ENCODE measurements at places on chromosomes 3 and 15.

- no peak for DNase-seq
Observed at GRCh38 chr3:67808906-67809305, 154.5 kb upstream of the SUCLG2 start.

DNA sequence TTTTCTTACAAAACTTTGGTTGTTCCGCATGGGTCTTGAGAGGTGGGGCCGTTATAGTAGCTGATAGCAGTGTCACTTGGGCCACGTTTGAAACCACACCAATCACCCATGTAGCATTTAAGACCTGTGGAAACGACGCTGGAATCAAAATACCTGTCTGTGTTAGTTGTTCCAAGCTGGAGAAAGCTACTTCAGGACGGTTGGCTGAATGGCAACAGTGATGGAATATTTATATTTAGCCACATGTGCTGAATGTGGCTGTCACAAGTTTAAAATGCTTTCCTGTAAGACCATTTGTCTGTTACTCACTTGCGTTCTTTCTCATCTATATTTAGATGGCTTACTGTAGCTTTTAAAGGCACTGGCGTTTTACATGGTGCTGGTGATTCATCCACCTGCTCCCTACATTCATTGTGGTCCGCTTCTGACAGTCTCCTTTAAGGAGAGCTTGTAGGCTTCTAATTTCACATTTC, 1.4 kb downstream of the DNAJA4 start:
- no peak for DNase-seq

- DNase-seq, result no peak
Observed at GRCh38 chr15:62841891-62842559, 200.5 kb upstream of the TPM1 start.

DNA sequence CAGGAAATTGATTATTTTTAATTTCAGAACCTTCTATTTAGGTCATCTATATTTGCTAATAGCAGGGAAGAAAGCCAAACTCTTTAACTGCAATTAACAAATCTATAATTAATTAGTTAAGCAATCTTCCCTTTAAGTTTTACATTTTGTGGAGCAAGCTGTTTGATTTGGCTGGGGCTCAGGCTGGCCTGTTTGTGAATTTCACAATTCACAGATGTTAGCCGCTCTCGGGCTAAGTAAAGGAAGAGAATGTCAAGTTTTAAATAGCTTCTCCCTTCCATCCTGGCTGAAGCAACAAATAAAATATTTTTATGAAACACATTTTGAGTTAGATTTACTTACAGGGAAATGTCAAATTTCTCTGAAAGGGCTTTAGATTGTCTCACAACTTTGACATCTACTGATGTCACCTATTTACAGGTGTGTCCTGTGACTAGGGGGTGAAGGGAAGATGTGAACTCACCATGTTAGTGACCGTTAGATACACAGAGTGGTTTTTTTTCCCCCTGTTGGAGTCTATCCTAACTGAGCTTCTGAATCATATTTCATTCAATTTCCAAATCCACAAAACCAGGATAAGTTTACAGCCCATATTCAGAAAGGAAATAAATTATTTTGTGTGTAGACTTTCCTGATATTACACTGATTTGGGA, 1.3 kb upstream of the TP63 start:
- DNase-seq, result no peak

DNA sequence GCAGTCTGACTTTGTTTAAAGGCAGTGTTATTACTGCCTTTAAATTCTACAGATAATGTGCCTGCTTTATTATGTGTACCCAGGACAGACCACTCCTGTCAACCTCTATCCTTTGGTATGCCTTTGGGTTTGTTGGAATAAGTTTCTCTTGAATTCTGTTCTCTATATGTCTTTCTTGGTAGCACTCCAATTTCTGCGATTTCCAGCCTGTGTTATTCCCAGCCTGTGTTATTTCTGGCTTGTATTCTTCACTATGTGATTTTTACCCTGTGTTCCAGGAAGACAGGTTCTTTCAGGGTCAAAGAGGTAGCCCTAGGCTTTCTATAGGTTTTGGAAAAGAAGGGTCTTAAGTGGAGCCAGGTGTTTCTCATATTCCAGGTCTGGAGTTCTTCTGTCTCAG, 407.4 kb upstream of the AZI2 start:
- no peak for DNase-seq

DNA sequence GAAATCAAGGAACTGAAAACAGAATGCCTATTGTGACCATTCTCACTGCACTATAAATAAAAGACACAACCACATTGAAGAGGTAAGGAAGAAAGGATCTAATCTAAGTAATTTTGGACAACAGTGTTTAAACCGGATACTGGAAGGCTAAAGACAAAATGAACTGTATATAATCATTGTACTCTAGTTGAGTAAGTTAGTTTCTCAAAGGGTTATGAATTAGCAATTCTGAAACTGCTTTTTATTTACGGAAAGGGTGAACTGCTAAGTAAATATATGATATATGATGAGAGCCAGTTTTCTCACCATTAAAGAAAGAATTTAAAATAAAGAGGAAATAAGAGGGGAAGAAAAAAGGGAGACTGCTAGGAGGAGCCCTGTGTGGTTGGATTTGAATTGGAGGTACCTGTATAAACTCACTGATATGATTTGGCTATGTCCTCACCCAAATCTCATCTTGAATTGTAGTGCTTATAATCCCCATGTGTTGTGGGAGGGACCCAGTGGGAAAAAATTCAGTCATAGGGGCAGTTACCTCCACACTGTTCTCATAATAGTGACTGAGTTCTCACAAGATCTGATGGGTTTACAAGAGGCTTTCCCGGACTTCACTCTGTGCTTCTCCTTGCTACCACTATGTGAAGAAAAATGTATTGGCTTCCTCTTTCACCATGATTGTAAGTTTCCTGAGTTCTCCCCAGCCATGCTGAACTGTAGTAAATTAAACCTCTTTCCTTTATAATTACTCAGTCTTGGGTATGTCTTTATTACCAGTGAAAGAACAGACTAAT, 607.7 kb downstream of the PYDC2 start:
- DNase-seq, result no peak

DNA sequence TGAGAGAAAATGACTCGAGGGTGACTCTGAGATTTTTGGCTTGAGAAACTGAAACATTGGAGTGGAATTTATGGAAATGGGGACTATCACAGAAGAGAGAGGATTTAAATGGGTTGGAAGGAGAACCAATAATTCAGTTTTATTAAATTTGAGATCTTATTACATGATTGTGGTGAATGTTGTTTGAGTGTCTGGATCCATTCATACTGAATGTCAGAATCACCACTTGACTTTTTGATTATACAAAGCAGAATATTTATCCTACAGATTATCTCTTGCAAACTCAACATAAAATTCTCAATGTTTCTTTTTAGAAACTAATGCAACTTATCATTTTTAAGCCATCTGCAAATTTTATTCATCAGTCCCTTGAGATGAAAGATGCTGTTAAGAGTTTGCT, 332.8 kb downstream of the CNTN3 start:
- DNase-seq, result no peak

DNA sequence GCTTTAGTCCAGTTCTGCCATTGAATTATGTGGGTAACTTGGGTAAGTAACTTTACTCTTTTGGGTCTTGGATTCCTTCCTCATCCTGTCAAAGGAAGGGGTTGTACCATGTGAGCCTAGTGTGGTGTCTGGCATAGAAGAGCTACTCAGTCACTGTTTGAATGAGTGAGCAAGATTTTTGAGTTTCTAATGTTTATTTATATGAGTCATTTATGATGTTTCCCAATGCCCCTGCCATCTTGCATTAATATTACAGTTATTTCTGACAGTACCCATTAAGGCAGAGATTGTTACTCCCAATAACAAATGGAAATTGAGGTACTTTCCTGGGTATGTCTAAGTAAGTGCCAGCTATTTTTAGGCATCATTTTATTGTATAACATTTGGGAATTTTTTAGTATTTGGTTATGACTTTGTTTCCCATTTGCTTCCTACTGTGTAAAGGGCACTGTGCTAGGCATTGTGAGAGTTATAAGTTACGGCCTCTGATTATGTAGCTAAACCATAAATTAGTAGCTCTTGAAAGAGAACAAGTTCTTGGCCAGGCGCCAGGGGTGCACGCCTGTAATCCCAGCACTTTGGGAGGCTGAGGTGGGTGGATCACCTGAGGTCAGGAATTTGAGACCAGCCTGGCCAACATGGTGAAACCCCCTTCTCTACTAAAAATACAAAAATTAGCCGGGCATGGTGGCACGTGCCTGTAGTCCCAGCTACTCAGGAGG, 23.5 kb downstream of the NR1D2 start:
- DNase-seq, result no peak

DNA sequence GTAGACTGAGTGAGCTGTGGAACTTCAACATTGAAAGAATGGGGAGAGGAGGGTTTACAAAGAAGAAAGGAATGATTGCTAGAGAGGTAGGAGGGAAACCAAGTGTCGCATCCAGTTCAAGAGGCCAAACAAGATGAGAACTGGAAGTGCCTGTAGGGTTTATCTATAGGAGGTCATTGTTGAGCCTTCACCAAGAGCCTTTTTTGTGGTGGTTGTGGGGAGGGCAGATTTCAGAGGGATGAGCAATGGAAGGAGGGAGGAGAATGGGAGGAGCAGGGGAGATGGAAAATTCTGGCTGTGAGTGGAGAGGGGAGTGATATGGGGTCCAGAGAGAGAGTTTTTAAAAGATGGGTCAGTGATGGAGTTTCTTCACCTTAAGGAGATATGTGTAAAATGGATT, 8.5 kb downstream of the PDIA5 start:
- DNase-seq, result no peak

DNA sequence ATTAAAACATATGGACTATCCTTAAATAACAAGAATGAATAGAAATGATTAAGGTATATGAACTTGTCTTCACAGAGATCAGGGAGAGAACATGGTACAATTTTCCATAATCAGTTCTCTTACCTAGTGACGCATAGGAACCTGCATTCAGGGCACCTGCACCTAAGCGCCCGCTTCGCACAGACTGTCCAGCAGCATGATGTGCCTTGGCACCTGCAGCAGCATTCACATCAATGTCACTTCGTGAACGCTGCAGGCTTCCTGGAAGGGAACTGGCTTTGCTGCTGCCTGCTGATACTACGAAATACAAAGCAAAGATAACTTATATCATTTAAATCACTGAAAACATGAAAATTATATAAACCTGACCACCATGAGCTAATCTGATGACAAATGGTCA, 115.2 kb downstream of the CLASP2 start:
- DNase-seq, result no peak

DNA sequence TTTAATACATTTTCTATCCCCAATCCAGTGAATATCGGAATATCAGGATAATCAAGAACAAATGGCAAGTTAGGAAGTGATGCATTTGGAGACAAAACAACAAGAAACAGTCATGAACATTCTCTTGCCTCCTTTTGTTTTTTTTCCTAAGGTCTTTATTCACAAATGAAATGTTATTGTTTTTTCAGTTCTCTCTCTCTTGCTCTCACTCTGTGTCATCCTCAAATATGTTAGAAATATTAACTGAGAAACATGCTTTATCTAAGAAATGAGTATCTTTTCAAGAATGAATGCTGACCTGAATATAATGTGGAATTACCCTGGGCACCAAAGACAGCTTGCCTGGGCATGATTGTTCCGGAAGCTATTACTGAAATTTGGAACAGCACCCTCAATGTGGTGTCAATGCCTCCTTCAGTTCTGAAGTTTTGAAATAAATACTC, 51.3 kb downstream of the RBMS3 start:
- no peak for DNase-seq

GRCh38 chr3:115588201-115589115, 34.9 kb upstream of the GAP43 start:
- DNase-seq, result no peak

DNA sequence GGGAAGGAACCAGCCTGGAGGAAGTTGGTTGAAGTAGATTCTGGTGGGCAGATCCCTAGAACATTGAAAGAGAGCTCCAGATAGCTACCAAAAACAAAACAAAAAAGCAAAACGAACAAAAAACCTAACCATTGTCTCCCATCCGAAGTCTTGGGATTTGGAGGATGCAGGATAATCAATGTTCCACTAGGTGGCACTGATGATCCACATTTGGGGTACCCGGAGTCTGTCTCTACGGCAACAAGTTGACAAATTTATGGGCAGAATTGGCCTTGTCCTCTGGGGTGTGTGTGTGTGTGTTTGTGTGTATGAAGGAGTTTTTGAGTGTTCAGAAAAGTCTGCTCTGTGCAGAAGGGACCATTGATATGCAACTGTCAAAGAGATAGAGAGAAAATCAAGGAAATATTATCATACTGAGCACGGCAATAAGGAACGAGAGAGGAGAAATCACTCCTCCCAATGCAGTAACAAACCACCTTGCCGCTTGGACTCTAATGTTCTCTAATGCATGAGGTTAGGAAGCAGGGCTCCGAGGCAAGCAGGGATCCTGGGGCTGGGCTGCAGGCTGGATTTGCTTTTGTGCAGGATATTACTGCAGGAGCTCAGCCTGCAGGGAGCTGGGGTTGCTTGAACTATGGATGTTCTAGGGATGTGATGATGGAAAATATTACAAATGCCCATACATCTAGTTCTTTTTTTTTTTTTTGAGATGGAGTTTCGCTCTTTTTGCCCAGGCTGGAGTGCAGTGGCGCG, 59.8 kb upstream of the KLHL25 start:
- peak; percentile 10 for DNase-seq

- DNase-seq, result no peak
Observed at GRCh38 chr3:186627852-186628414, 12.3 kb upstream of the FETUB start.

- DNase-seq, result no peak
Observed at GRCh38 chr3:114899186-114899931, 247.7 kb downstream of the ZBTB20 start.

DNA sequence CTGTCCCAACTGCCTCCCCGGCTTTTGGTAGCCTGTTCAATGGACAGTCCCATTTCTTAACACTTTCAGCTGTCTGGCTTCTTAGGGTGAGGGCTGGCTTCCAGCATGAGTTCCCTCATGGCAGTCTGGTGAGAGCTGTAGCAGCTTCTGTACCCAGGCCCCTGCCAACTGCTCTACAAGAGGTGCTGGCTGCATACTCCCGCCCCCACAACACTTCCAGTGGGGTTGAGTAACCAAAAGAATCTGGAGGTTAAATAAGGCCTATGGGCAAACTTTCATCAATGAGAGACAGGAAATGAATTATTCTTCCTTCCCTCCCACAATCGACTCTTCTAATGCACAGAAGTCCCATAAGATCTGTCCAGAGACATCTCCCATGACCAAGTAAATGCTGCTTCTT, 145.0 kb downstream of the NEK10 start:
- no peak for DNase-seq

GRCh38 chr3:46918634-46919033, 41.1 kb downstream of the PTH1R start:
- DNase-seq, result no peak

- no peak for DNase-seq
Observed at GRCh38 chr3:29281344-29282241, 722 bp downstream of the RBMS3 start.

DNA sequence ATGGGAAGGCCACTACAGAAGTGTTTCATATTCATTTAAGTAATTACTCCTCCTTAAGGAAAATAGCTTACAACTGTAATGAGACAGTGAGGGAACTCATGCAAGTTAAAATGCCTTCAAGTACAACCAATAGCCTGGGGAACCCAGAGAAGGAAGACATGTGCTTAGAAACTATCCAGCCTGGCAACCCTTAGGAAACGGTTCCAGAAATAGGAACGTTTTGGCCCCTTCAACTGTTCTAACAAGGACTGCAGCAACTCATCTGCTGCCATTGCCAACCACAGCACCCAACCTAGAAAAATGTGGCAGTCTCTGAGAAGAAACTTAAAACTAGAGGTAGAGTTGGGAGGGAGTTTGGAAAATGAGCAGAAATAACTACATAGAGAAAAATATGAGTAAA, 147.5 kb upstream of the STRIT1 start:
- DNase-seq, result no peak

- no peak for DNase-seq
Observed at GRCh38 chr3:59508273-59508672, 458.4 kb upstream of the CFAP20DC start.

GRCh38 chr15:39429898-39430357, 151.0 kb upstream of the THBS1 start:
- DNase-seq, result no peak

All from activated CD4-positive, CD25-positive, alpha-beta regulatory T cell (primary cell).